NCI-H1092 treated with DMSO at 0.1 percent for 48 hours (cell line): ENCODE measurements at places on chromosomes 16 and 17.
A peak's percentile ranks its signal among the peaks of the same experiment; 100 is the strongest.

DNA sequence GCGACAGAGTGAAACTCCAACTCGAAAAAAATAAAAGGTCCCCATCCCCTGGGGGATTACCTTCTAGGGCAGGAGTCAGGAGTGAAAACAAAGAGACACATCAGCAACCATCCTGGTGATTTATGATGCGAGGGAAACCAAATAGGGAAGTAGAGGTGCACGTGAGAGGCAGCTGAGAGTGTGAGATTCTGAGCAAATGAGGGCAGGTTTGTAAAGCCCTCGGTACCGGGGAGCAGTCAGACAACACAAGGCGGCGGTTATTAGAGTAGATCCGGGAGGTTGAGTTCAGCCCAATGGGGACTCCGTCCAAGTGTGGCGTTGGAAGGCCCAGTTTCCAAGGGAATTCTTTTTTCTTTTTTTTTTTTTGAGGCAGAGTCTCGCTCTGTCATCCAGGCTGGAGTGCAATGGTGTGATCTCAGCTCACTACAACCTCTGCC is 7.4 kb upstream of the ARMC7 start:
- DNase-seq: no peak

- no peak for DNase-seq
Measured at GRCh38 chr17:14144508-14144907, 75.2 kb downstream of the COX10 start.

GRCh38 chr16:75029854-75030253 is 31.0 kb downstream of the ZNRF1 start:
- DNase-seq: no peak

DNA sequence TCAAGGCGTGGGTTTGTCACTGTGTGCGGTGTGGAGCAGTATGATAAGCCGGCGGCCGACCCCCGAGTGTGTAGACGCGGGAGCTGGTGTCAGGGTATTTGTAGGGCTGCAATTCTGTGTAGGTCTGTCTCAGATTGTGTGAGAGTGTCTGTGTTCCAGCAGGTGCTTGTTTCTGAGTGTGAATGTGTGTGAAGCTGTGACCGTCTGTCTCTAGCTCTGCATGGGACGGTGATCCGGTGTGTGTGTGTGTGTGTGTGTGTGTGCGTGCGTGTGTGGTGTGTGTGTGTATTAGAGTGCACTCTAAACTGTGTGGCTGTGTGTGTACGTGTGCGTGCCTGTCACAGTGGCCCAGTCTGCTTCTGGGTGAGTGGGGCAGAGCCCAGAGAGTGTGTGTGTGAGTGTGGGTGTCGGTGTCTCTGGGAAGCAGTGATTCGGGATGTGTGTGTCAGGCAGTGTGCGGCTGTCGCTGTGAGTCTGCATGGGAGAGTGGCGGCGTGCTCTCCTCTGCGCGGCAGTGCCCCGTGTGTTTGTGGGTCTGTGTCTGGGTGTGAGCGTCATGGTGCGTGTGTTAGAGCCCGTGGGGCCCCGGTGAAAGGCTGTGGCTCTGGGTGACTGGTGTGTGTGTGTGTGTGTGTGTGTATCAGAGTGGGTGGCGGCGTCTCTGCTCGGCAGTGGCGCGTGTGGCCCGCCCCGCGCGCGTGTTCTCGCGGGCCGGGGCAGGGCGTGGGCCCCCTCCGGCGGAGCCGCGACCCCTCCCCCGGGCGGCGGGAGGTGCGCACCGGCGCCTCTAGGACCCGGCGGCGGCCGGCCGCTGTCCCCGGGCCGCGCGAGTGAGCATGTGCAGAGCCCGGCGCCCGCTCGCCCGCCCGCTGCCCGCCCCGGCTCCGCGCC is at the start of gene WSCD1:
WSCD1 (plus strand) TSS at position 841 of the 891 bp plus-strand sequence. CDS start 10,280 bp downstream, outside the sequence.
- peak; percentile 14 for DNase-seq
